WTC11 (cell line): ENCODE measurements at places on chromosomes 7 and 10. TPM values are rescaled to one million over a fixed set of nuclear protein-coding genes. Genes with fewer than 3 reads are reported as not detected.

GRCh38 chr7:68421712-68422111 is 1176.6 kb upstream of the AUTS2 start:
- H3K4me3 ChIP-seq: no peak overlapping the region
- H3K36me3 ChIP-seq: no peaks in the 10 kb centered on the region
- no peak for DNase-seq
- H3K4me1 ChIP-seq: peaks cover 18% of the 10 kb centered on the region
- no peaks in the 10 kb centered on the region for H3K27me3 ChIP-seq
- H3K27ac ChIP-seq: no peak overlapping the region

- no peaks in the 10 kb centered on the region for H3K27me3 ChIP-seq
- H3K36me3 ChIP-seq: no peaks in the 10 kb centered on the region
- peaks cover 3% of the 10 kb centered on the region for H3K4me1 ChIP-seq
- no peak overlapping the region for H3K4me3 ChIP-seq
- no peak overlapping the region for H3K27ac ChIP-seq
- no peak for DNase-seq
Measured at GRCh38 chr10:132985546-132985900, 43.2 kb upstream of the CFAP46 start.

- no peaks in the 10 kb centered on the region for H3K27me3 ChIP-seq
- H3K4me1 ChIP-seq: no peaks in the 10 kb centered on the region
- H3K4me3 ChIP-seq: no peak overlapping the region
- no peaks in the 10 kb centered on the region for H3K36me3 ChIP-seq
- no peak overlapping the region for H3K27ac ChIP-seq
- DNase-seq: no peak
Measured at GRCh38 chr7:65308300-65308678, 65.4 kb upstream of the ZNF92 start.

DNA sequence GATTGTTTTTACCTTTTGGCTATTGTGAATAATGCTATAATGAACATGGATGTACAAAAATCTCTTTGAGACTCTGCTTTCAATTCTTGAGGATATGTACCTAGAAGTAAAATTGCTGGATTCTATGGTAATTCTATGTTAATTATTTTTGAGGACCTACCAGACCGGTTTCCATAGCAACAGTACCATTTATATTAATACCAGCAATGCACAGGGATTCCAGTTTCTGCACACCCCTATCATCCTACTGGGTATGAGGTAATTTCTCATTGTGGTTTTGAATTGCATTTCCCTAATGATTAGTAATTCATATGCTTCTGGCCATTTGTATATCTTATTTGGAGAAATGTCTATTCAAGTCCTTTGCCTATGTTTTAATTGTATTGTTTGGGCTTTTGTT is 9.9 kb upstream of the PPP1R9A start:
- DNase-seq: no peak
- no peaks in the 10 kb centered on the region for H3K4me1 ChIP-seq
- H3K27me3 ChIP-seq: no peaks in the 10 kb centered on the region
- H3K36me3 ChIP-seq: no peaks in the 10 kb centered on the region

SFTPA1 gene
- total RNA-seq: 3.8 to 7.6 TPM (median 4.4 TPM) in 3 replicates

GRM3 gene
- total RNA-seq: 0.87 to 1.5 TPM (median 0.94 TPM) in 3 replicates

GNAT3 gene
- not detected in 3 replicates for total RNA-seq

DNA sequence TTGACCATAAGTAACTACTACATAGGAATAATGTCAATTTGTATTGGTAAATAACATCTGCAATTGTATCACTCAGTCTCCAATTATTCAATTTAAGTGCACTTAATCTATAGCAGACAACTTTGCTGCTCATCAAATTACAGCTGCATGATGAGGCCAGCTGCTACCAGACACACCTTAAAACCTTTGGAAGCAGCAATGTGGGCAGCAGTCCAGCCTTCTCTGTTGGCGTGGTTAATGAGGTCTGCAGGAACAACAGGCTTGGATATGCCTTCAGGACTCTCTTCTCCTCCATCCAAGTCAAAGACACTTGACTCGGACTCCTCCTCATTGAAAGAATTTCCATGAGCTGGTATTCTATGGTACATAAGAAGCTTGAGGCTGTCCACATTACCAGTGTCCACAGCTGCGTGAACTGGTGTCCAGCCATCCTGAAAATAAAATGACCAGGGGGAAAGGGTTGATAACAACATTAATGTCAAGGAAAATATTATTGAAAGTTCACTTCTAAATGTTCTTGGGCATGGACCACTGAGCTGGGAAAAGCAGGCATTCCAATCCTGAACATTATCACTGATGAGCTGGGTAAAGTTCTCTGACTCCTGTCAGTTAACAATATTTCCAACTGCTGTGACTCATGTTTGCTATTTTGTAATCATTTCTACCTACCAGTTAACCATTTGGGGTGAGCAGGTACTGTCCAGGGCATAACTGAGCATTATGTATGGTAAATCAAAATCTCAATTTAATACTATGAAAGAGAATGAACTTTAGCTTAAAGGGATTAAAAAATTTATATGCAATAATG is 95.7 kb downstream of the CTTNBP2 start:
- no peak for DNase-seq
- peaks cover 25% of the 10 kb centered on the region for H3K36me3 ChIP-seq
- no peak overlapping the region for H3K4me3 ChIP-seq
- H3K27ac ChIP-seq: no peak overlapping the region
- peaks cover 12% of the 10 kb centered on the region; the same call in 1 of the 2 replicates for H3K4me1 ChIP-seq
- no peaks in the 10 kb centered on the region for H3K27me3 ChIP-seq

PTPN20 gene
- 0.96 to 2.0 TPM (median 1.7 TPM) in 3 replicates for total RNA-seq

PLAC9 gene
- total RNA-seq: 4.6 to 7.3 TPM (median 6.6 TPM) in 3 replicates

GRCh38 chr10:78914060-78914378 is 154.7 kb upstream of the ZMIZ1 start:
- H3K4me1 ChIP-seq: peaks cover 61% of the 10 kb centered on the region
- peak overlapping the region; percentile 10 for H3K4me3 ChIP-seq
- H3K27me3 ChIP-seq: peaks cover 23% of the 10 kb centered on the region

- no peaks in the 10 kb centered on the region for H3K27me3 ChIP-seq
- peaks cover 10% of the 10 kb centered on the region for H3K4me1 ChIP-seq
- H3K27ac ChIP-seq: no peak overlapping the region
- no peak for DNase-seq
- H3K4me3 ChIP-seq: no peak overlapping the region
Measured at GRCh38 chr10:121952226-121952625, 22.8 kb downstream of the NSMCE4A start.

DNA sequence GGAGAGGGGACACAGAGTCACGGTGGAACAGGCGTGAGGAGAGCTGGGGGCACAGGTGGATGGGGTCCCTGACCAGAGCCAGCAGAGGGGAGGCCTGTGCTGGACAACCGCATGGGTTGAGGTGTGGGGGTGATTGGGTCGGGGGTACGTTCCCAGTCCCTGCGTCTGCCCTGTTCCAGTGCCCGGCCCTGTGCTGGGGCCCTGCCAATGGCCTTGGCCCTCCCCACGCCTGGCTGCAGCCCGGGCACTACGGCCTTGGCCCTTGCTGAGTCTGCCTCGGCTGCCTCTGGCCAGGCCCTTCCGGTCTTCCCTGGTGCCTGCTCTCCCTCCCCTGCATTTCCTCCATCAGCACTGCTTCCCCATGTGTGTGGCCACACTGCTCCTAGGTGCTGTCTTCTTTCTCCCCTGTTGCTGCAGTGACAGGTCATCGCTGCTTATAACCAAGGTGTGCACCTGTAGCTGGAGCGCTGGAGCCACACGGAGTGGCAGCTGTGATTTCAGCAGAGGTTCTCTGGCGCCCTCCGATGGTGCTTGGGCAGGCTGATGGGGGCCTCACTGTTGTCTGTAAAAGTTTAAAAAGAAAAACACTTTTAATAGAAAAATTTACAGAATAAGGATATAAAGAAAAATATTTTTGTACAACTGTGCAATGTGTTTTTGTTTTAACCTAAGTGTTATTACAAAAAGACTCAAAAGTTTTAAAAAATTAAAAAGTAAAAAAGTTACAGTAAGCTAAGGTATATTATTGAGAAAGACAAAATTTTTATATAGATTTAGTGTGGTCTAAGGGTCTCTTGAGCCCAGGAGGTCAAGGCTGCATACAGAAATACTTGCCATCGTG is 45.2 kb upstream of the BHLHA15 start:
- H3K4me3 ChIP-seq: no peak overlapping the region
- H3K36me3 ChIP-seq: no peaks in the 10 kb centered on the region
- peaks cover 26% of the 10 kb centered on the region for H3K4me1 ChIP-seq
- no peaks in the 10 kb centered on the region for H3K27me3 ChIP-seq
- peak overlapping the region; percentile 76; the same call in 1 of the 2 replicates for H3K27ac ChIP-seq
- DNase-seq: peak; percentile 80

DNA sequence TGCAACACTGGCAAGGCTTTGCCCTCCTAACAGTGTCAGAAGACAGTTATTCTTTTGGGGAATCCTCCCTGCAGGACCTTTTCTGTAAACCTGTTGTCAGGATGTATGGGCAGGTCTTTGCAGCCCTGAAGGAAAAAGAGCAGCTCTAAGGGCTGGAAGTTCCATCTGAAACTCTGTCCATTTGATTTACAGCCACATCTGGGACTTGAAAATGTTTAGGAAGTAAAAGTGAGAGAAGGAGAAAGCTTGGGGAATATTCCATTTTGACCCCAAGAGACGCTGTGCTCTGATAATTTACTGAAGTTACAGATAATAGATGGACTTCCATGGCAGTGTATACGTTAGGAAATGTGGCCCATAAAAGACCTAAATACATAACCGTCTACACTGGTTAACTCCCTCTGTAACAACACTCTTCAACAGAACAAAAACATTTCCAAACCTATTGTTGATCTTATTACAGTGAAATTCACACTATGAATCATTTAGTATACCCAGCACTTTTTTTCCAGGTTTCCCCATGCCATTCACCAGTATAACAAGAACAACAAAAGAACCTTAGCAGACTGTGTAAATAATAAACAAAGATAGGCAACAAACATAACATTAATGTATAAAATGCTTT is 89.1 kb downstream of the KIAA1549 start:
- no peaks in the 10 kb centered on the region for H3K27me3 ChIP-seq
- no peak overlapping the region for H3K4me3 ChIP-seq
- H3K27ac ChIP-seq: no peak overlapping the region
- DNase-seq: no peak
- peaks cover 29% of the 10 kb centered on the region for H3K36me3 ChIP-seq
- H3K4me1 ChIP-seq: peaks cover 12% of the 10 kb centered on the region

DNA sequence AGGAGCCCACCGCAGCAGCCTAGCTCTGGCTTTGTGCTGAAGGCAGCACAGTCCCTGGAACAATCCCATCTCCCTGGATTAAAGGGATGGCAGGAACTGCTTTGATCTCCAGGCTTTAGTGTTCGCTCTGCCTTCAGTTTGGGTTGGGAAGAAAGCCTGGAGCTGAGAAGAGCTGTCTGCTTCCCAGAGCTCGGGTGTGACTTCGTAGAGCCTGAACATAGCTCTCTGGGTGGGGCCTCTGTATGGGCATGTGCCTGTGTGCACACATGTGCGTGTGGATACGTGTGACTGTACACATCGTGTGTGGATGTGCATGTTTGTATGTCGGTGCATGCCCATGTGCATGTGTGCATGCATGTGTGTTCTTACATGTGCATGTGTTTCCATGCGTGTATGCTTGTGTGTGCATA is 8.7 kb downstream of the ADCY1 start:
- no peak for DNase-seq
- no peaks in the 10 kb centered on the region for H3K27me3 ChIP-seq
- peak overlapping the region; percentile 83 for H3K27ac ChIP-seq

CUBN gene
- total RNA-seq: 0.18 to 0.46 TPM (median 0.27 TPM) in 3 replicates

DNA sequence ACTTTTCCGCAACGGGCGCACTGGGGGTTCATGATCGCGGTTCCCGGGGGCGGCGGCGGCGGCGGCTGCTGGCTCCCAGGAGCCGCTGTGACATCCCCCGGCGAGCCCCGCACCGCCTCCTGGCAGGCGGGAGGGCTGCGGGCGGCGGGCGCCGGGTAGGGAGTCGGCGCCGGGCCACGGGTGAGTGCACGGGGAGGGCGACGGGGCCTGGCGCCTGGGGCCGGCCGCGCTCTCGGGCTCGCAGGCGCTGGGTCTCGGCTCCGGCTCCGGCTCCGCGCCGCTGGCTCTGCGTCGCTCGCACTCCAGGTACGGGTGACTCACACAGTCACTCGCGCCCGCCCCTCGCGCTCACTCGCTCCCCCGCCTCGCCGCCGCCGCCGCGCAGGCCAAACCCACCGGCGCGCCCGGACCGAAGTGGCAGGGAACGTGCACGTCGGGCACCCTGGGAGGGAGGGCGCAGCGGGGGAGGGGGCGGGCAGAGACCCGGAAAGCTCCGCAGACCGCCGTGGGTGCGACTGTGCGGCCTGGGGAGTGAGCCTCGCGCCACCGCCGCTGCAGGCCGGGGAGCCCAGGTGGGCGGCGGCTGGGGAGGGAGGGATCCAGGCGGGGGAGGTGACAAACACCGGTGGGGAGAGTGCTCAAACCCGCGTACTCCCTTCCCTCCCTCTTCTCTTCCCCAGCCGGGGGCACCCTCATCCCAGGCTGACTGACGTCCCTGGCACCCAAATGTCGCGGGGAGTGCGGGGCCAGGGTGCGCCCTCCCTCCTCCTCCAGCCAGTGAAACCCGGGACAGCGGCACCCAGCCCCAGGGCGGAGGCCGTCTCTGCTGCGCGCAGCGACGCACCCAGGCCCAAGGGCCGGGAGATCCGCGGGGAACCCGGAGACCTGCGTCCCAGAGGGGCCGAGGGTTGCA is 276.9 kb upstream of the NEBL start:
- H3K4me3 ChIP-seq: peak overlapping the region; percentile 92
- no peak overlapping the region for H3K27ac ChIP-seq
- H3K36me3 ChIP-seq: no peaks in the 10 kb centered on the region
- peaks cover 49% of the 10 kb centered on the region for H3K27me3 ChIP-seq
- H3K4me1 ChIP-seq: peaks cover 33% of the 10 kb centered on the region

UROS gene
- 46.9 to 49.7 TPM (median 48.7 TPM) in 3 replicates for total RNA-seq

GDF10 gene
- total RNA-seq: 0.09 to 0.24 TPM (median 0.18 TPM) in 3 replicates

DNA sequence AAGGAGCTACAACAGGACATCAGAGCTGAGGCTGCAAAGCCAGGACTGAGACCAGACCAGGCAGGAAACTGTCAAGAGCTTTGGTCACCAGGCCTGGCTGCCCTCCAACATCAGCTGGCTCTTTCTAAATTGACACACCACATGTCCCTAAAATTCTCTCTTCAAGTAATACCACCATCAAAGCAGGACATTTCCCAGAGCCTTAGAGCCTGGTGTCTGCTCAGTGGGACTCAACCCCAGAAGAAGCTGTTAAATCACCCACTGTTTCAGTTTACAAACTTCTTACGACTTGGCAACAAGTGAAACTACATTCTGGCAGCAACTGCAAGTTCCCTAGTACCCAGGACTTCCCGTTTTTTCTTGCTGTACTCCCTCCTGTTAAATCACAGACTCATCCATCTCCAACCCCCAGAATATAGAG is 3.8 kb upstream of the IL6 start:
- H3K27ac ChIP-seq: no peak overlapping the region
- no peak for DNase-seq
- H3K4me1 ChIP-seq: peaks cover 55% of the 10 kb centered on the region
- no peaks in the 10 kb centered on the region for H3K36me3 ChIP-seq
- H3K27me3 ChIP-seq: peaks cover 4% of the 10 kb centered on the region
- H3K4me3 ChIP-seq: no peak overlapping the region

GRCh38 chr10:7606951-7607404 is 59.8 kb downstream of the ITIH5 start:
- no peak overlapping the region for H3K27ac ChIP-seq
- DNase-seq: no peak
- no peaks in the 10 kb centered on the region for H3K36me3 ChIP-seq
- H3K27me3 ChIP-seq: no peaks in the 10 kb centered on the region

TMEM130 gene
- 1.9 to 3.3 TPM (median 3.2 TPM) in 3 replicates for total RNA-seq

OR9A2 gene
- total RNA-seq: not detected in 3 replicates
